ENCODE measurements at places on chromosomes 12 and 14.

DNA sequence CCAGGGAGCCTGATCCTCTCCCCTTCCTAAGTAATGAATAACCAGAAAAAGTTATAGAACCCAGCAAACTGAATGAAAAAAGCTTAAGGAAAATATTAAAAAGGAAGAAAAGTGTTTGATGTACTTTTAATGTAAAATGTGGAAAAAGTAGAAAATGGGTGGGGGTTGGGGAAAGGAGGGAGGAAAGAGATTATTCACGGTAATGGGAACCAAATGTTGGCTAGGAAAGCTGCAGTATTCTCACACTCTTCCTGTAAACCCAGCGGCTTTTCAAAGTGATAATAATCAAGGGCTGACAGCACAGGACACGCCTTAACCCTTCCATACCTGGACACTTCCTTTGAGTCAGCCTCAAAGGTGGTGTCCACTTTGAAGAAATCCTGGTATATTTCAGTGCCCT, 139.2 kb downstream of the TGFB3 start:
- DNase-seq = no peak

DNA sequence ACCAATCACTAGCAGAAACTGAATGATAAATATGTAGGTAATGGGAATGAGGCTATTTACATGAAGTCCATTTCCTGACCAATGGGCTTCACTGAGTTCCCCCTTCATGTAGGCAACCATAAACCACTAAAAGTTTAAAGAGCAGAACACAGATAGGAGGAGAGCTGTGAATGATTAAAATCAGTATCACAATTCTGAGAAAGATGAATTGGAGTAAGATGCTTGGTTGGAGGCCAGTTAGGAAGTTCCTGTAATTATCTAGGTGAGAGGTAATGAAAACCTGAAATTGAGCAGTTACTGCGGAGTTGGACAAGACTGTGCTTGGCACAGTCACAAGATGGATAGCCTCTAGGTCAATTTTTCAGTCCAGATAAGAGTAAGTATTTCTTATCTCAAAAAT, 56.6 kb downstream of the GALNT4 start:
- no peak for DNase-seq

DNA sequence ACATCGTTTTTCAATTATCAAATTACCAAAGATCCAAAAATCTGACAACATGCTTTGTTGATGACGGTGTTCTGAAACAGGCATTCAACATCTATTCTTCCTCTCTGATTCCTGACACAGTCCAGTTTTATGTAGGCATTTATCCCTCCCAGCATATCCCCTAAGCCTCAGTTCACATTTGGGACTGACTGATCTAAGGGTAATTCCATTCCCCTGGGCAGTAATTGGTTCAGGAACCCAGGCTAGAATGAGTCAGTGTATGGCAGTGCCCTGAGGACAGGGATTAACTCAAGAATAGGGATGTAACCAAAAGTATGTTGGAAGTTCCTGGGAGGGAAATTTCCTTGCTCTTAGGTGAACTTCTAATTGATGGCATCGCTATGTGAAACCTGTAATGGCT, 10.3 kb upstream of the PCNX1 start:
- no peak for DNase-seq

GRCh38 chr14:85577543-85578114, 47.7 kb downstream of the FLRT2 start:
- no peak for DNase-seq

DNA sequence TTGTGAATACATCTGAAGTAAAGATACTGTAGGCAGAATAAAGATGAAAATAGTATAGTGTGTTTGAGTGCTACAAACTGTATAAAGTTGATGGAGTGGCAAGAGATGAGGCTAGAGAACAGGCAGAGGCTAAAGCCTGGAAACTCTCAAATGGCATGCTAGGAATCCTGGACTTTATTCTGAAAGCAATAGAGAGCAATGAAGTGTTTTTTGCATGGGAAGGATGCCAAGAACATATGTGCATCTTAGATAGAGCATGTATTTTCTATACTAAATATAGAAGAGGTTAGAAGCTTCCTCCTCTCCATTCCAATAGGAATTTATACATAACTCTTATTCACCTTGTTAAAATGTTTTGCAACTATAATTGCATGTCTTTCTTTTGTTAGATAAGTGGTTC, 86.3 kb upstream of the TMTC2 start:
- no peak for DNase-seq

DNA sequence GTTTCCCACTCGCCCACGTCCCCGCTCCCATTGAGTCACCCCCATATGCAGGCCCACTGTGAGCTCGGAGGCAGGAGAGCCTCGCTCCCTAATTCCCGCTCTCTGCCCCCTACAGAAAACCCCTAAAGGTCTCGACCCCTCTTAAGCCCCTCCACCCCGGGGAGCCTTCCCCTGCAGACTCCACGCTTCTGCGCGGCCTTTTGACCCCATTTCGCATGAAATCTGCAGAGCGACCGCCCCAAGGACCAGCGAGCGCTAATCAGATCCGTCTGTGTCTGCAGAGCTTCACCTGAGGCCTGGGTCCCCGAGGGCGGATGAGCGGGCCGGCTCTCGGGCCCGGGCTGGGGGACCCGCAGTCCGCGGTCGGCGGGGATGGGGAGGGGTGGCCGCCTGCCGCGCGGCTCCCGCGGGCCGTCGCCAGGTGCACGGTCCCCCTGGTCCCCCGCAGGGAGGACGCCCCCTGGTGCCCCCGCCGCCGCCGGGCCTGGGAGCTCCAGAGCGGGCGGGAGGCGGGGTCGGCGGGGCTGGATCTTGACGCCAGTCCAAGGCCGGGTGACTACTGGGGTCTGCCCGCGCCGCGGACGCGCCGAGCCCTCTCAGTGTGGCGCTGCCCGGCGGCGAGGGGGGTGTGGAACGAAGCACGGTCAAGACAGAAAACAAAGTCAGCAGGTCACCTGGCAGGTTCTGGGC, 10.1 kb downstream of the BMP4 start:
- no peak for DNase-seq

DNA sequence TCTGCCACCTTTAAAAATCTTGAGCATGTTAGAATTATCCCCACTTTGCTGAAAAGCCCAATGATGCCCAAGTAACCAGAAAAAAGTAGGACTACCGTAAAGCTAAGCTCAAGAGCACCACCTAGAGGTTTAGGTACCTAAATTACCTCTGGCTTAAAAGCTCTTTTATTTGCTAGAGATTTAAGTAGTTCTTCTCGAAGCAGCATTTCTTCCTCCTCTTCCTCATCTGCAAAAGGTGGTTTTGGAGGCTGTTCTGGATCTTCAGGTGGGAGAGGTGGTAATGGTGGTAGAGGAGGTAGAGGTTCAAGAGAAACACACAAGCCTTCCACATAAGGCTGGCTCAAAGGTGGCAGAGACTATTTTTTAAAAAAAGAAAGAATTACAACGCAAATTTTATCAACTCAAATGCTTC, 26.9 kb downstream of the ZFC3H1 start:
- DNase-seq = no peak

DNA sequence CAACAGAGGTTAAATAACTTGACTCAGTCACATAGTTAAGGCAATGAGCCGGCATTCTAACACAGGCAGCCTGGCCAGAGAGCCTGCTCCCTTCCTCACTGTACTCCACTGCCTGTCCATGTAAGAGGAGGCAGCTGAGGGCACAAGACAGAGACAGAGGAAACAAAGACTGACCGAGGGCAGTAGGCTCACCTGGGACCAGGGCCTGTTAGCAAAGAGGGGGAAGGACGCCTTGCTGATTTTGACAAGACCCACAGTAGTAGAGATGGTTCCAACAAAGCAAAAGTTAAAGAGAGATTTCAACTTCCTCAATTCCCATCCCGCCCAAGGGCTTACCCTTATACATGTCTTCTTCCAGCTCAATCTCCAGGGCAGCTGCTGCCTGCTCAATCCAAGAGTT, 26.5 kb downstream of the OTUB2 start:
- DNase-seq = no peak

DNA sequence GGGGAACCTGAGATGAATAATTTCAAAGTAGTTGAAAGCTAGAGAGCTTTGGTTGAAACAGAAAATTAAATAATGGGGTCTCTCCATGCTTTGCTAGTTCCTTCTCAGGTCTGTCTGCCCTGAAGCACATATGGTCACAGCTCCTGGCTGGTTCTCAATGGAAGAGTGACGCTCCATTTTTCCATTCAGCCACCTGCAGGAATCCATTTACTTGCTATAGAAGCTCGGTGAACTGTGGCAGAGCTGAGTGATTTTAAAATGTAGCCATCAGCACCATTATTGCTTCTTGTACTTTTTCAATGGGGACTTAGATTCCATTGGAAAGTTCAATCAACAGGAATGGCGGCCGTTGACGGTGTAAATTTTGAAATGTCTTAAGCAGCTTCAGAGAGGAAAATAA, 525.2 kb downstream of the GLT1D1 start:
- no peak for DNase-seq

Measured in cerebellar nuclear complex (tissue), 1 donor.